ENCODE measurements at places on chromosomes 2 and 18. TPM values are rescaled to one million over a fixed set of nuclear protein-coding genes. Genes with fewer than 3 reads are reported as not detected.

GCG gene
- total RNA-seq, result not detected

ARHGEF33 gene
- 2.3 TPM for total RNA-seq

ATP6V1C2 gene
- 4.2 TPM for total RNA-seq

CCDC141 gene
- 3.0 TPM for total RNA-seq

GRCh38 chr2:120442923-120443571, 97.1 kb downstream of the INHBB start:
- DNase-seq, result peak; percentile 84

- DNase-seq, result no peak
Observed at GRCh38 chr2:47699533-47700215, 83.3 kb upstream of the MSH6 start.

DNA sequence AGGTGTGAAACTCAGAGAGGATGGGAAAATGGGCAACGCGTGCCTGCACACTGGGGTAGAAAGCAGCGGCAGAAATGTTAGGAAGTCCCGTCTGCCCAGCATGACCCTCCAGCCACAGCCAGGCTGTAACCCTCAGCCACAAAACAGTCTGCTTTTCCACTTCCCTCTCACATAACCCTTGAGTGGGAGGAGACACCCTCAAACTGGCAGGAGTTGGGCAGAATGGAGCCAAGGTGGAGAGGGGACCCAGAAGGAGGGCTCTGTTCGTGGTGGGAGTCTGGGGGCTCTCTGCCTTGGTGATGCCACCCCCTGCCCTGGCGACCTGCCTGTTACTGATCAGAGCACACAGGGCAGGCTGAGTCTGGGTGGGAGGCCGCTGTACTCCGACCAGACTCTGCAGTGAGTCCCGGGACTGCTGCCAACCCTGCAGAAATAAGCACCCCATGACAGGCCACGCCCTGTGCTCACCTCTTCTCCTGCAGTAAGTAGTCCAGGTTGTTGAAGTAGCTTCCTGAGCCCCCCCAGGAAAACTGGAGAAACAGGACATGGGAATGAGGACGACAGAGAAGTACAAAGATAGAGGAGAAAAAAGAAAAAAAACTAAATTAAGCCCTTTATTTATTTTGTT, 16.0 kb downstream of the FAM178B start:
- no peak for DNase-seq

GRCh38 chr18:37639846-37640245, 74.2 kb upstream of the CELF4 start:
- no peak for DNase-seq

DNA sequence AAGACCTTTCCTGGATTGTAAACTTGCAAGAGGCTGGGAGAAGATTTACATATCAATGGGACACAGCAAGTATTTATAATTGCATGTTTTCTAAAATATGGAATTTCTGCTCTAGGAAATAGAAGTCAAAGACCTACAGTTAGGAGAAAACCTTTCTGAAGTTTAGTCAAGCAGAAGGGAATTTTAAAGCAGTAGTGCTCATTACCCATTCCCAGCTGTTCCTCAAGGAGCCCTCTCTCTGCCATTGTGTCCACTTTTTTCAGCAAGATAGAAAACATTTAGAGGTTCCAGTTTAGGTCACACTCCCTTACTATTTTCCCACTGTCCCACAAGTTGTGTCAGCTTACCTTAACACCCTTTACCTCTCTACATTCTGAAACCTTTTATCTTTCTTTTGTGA, 584.0 kb upstream of the CHAC2 start:
- DNase-seq, result peak; percentile 26

Data from kidney (tissue), 22 donors.